Vein endothelial cell (primary cell): ENCODE measurements at places on chromosomes 5 and 9. TPM values are rescaled to one million over a fixed set of nuclear protein-coding genes. Genes with fewer than 3 reads are reported as not detected.

LRRC26 gene
- not detected in 2 replicates for total RNA-seq

SPAG8 gene
- 0.10 TPM in 1 of 2 replicates, not detected in the other for total RNA-seq

LHFPL2 gene
- 46.7 and 65.9 TPM in 2 replicates for total RNA-seq

SLC34A3 gene
- not detected in 2 replicates for total RNA-seq

PCDHGA11 gene
- 11.4 and 12.4 TPM in 2 replicates for total RNA-seq
